ENCODE measurements at places on chromosomes 12 and 14. TPM values are rescaled to one million over a fixed set of nuclear protein-coding genes. Genes with fewer than 3 reads are reported as not detected.

Gene NID2
- 0.43 TPM for polyA plus RNA-seq

Gene CLEC2D
- 27.7 TPM for polyA plus RNA-seq

Gene PTPN6
- 364 TPM for polyA plus RNA-seq

Gene APOF
- 0.12 TPM for polyA plus RNA-seq

Gene MANSC1
- not detected for polyA plus RNA-seq

Gene OTOGL
- polyA plus RNA-seq = 0.09 TPM

Gene AVPR1A
- not detected for polyA plus RNA-seq

Gene MYF6
- not detected for polyA plus RNA-seq

Gene TAPBPL
- 39.9 TPM for polyA plus RNA-seq

Gene RARG
- 3.2 TPM for polyA plus RNA-seq

Gene KLHL33
- polyA plus RNA-seq = 0.04 TPM

Gene CELA1
- polyA plus RNA-seq = not detected

Gene FERMT2
- polyA plus RNA-seq = 19.3 TPM

Gene CLEC4E
- polyA plus RNA-seq = not detected

Gene DBX2
- not detected for polyA plus RNA-seq

Gene PPM1H
- 0.27 TPM for polyA plus RNA-seq

Gene POTEM
- polyA plus RNA-seq = not detected

Gene SLC4A8
- polyA plus RNA-seq = 3.4 TPM

Gene PIANP
- 0.12 TPM for polyA plus RNA-seq

Gene CLMN
- polyA plus RNA-seq = 19.5 TPM

Gene CACNB3
- polyA plus RNA-seq = 0.62 TPM

Gene GNG2
- polyA plus RNA-seq = 63.4 TPM

Gene TAS2R46
- polyA plus RNA-seq = 0.44 TPM

Gene AQP5
- not detected for polyA plus RNA-seq

Gene NR1H4
- not detected for polyA plus RNA-seq

Gene ARHGAP9
- polyA plus RNA-seq = 72.2 TPM

Gene RFX4
- polyA plus RNA-seq = not detected

Gene PDE6H
- polyA plus RNA-seq = not detected

Gene GPR33
- not detected for polyA plus RNA-seq

Gene VPS33A
- 27.4 TPM for polyA plus RNA-seq

Gene RIN3
- polyA plus RNA-seq = 6.7 TPM

Gene LRRIQ1
- not detected for polyA plus RNA-seq

Gene OR11G2
- polyA plus RNA-seq = 0.04 TPM

Gene CAPZA3
- not detected for polyA plus RNA-seq

Gene C3AR1
- polyA plus RNA-seq = 0.08 TPM

Gene MEG3
- 0.10 TPM for polyA plus RNA-seq

Gene LRFN5
- polyA plus RNA-seq = not detected

Gene WIF1
- polyA plus RNA-seq = not detected

Gene WNK1
- polyA plus RNA-seq = 32.0 TPM

Gene KRT74
- polyA plus RNA-seq = not detected

Gene PITPNM2
- 0.04 TPM for polyA plus RNA-seq

Gene NPFF
- not detected for polyA plus RNA-seq

Gene GPRC5D
- 0.37 TPM for polyA plus RNA-seq

Gene ITGA5
- 0.52 TPM for polyA plus RNA-seq

Gene KRT73
- not detected for polyA plus RNA-seq

Measured in GM12878 (cell line).